ENCODE measurements at places on chromosomes 11 and 22. TPM values are rescaled to one million over a fixed set of nuclear protein-coding genes. Genes with fewer than 3 reads are reported as not detected.

The APIP gene
- 27.6 TPM for polyA plus RNA-seq

The PRG3 gene
- polyA plus RNA-seq, result not detected

The GAB2 gene
- polyA plus RNA-seq, result 0.05 TPM

DNA sequence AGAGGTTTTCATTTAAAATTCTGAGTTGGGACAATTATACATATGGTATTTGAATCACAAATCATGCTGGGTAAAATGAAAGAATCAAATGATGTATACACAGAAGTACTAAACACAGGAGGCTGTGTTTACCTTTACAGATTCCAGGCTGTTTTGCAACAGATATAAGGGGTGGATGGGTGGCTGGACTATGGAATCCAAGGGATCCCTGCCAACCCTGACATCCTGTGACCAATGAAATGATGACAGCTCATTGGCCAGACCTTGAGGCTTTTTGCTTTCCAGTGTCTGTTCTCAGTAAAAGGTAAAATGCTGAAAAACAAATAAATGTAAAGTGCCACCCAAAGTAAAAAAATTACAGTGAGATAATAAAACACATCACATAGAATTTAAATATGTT lies 3.3 kb upstream of the DDI1 start:
- DNase-seq, result no peak
- H3K4me3 ChIP-seq, result no peak overlapping the region
- no peaks in the 10 kb centered on the region for H3K4me1 ChIP-seq

GRCh38 chr11:102109896-102110760 lies at the start of gene YAP1:
Gene YAP1, plus strand, starts transcription at chr11:102110447. Its CDS starts 402 bp downstream, at chr11:102110849.
- H3K27ac ChIP-seq, result no peak within 1 kb of the TSS
- peaks cover 12% of the 10 kb centered on the region for H3K4me1 ChIP-seq
- DNase-seq, result peak; percentile 69
- peaks cover 11% of the 10 kb centered on the region for H3K27me3 ChIP-seq
